NCI-H510A (cell line): ENCODE measurements at places on chromosomes 1 and 21.
A peak's percentile ranks its signal among the peaks of the same experiment; 100 is the strongest.

GRCh38 chr1:235806123-235806522, 60.6 kb downstream of the LYST start:
- DNase-seq, result no peak

DNA sequence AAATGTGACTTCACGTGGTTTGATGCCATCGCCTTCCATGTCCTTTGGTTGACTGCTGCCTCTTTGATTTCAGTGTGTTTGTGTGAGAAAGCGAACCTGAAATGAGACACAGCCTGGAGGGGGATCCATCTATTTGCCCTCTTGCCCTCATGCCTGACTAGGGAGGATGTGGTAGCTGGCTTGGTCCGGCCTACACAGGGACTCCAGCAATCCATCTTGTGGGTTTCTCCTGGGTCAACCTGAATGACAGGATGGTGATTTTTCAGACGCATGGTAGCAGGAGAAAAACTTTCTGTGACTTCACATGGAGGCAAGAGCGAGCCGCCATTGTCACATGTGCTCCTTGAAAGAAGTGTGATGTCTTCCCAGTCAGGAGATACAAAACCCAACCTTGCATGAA, 117.9 kb upstream of the DNAH14 start:
- DNase-seq, result no peak

DNA sequence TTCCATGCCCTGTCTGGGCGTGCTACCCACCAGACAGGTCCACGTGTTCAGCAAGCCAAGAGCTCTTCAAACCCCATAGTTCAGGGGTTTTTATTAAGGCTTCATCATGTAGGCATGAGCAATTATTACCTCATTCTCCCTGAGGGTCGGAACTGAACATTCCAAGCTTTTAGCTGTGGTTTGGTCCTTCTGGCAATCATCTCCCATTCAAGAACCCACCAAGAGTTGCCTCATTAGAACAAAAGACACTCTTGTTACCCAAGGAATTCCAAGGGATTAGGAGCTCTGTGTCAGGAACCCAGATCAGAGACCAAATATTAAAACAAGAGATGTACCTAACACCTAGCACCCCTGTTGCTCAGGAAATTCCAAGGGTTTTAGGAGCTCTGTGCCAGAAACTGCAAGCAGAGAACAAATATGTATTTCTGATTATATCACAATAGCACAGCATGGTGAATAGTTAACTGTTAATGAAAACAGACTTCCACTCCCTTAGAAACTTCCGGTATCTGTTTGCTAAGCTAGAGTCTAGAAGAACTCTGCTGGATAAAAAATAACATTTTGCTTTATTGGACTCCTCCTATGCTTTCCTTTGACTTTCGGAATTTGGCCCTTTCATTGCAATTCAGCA, 201.2 kb upstream of the L1TD1 start:
- no peak for DNase-seq

DNA sequence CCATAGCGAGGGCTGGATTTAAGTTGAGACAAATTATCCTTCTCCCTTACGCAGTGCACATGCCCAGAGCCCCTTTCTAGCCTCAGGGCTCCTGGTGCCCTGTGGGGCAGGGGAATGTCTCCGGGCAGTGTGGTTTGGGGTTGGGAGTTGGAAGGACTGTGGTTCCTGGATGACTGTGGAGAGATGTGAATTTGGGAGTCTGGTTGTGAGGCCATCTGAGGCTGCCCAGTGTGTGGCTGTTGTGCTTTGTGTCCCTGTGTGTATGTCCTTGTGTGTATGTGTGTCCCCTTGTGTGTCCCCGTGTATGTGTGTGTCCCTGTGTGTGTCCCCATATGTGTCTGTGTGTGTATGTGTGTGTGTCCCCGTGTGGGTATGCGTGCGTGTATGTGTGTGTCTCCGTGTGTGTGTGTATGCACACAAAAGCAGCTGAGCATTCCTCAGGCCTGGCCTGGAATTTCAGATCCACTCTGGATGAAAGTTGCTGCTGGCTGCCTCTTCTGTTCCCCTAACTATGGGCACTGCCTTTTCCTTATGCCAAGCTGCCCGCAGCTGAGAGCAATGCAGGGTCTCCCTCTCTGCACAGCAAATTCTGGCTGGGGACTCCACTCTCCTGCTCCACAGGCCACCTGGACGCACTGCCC, 65.4 kb downstream of the UBIAD1 start:
- no peak for DNase-seq

DNA sequence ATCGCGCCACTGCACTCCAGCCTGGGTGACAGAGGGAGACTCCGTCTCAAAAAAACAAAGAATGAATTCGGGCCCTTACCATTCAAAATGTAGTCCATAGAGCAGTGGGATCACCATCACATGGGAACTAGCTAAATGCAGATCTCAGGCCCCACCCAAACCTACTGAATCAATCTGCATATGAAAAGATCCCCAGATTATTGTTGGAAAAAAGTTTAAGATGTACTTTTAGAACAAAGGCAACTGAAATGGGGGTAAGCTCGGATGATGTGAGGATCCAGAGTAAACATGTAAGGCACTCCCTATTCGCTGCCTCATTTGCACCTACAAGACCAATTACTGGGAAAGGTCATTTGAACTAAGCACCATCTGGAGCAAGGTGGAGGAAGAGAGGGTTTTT, 803 bp upstream of the FLAD1 start:
- no peak for DNase-seq

GRCh38 chr1:67005068-67005467, 48.9 kb downstream of the SLC35D1 start:
- DNase-seq, result peak; percentile 44

- no peak for DNase-seq
These were observed 2.9 kb upstream of the EDN2 start for GRCh38 chr1:41487126-41488039.
